KG1 (cell line): ENCODE measurements at places on chromosomes 4 and X.
A peak's percentile ranks its signal among the peaks of the same experiment; 100 is the strongest.

DNA sequence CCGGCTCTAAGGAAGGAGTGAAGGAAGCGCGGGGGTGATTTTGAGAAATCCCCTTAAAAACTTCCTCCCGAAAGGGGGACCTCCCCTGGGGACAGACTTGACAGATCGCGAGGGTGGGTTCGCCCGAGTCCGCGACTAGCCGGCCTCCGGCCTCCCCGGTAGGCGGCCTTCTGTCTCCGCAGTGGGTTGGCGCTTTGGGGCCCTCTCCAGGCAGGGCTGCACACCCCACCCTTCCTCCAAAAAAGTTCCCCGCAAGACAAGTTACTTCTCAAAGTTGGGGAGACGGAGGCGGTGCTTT, 24.8 kb downstream of the HOPX start:
- peak; percentile 33 for DNase-seq

DNA sequence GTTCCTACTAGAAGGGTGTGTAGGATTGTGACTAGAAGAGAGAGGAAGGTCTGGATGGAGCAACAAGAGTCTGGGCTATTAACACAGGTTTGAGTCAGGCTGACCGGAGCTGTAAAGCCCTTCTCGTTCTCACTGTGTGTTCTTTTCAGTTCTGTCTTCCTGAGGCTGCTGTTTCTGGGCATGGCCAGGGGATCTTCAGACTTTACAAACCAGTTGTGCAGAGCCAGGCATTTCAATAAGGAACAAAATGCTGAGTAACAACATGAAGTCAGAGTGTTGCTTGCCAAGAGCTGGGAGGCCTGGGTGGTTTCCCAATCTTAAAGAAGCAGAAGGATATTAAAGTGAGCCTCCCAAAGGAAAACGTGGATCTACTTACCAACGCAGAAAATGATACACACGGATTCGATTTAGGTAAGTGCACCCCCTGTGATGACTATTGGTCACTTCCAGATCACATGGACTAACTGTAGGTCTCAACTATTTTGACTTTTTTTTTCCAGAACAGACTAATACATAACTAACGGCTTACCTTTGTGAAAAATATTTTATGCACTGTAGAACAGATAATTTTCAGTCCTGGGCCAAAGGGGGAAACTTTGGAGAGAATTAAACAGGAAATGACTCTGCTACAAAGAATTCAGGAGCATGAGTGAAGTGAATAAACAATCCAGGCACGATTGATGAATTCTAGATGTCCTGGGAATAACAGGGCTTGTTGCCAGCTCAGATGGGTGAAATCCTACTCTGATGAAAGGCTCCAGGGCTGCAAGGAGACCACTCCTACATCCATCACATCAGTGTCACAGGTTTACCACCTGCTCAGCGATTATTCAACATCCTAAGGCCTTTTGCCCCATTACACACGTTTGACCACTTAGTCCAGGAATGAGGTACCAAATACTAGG, 94.5 kb downstream of the ANXA3 start:
- no peak for DNase-seq

DNA sequence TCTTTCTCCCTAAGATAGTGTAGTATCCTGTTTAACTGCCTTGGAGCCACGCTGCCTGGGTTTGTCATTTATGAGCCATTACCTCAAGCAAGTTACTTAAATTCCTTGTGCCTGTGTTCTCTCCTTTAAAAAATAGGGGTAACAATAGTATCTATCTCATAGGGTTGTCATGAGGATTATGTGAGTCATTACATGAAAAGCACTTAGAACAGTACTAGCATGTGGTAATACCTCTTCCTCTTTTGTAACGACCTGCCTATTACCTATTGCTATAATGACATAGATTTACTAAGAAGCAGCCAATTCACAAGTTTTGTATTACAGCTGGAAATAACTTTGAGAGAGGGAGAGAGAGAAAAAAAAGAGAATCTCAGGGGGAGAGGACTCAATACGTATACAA, 834.7 kb downstream of the RAPGEF2 start:
- DNase-seq = no peak

- no peak for DNase-seq
These were observed 27.3 kb downstream of the PRDX4 start for GRCh38 chrX:23694606-23695005.

DNA sequence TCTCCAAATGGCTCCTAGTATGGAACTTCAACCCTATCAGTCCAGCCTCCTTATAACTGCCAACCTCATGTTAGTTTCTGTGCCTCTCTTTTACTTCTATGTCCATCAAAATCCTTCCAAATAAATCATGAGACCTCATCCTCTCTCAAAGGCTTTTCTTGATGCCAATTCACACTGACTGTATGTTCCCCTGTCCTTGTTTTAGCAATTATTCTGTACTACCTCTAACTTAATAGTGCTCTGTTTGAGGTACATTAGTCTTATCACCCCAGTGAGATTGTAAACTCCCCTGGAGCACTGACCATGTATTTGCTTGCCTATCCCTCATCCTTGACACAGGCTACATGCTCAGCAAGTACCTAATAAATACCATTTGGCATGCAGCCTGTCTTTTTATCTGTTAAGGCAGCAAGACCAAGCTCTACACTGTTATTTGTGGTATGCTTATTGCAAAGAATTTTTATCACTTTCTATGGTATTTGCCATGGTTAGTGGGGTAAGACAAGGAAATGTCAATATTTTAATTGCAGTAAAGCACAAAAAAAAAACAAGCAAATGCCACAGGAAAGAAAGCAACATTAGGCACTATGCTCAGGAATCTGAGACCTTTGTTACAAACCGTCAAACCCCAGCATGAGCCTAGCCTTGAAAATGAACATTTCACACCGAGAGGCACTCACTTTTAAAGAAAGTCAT, 119.2 kb downstream of the SMARCA1 start:
- DNase-seq = no peak

DNA sequence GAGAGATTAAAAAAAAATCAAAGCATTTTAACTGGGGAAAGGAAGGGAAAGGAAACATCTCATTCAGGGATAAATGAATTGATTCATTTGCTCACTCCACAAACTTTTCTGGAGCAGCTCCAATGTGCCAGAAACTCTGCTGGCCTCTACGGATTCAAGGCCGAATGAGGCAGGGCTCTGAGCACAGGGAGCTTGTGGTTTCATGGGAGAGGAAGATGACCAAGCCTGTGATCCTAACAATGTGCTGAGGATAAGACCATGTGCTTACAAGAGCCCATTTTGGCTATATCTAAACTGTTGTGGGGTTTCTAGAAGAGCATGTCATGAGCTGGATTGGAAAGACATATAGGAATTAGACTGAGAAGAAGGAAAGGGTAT, 137.5 kb downstream of the ZNF674 start:
- DNase-seq = no peak

DNA sequence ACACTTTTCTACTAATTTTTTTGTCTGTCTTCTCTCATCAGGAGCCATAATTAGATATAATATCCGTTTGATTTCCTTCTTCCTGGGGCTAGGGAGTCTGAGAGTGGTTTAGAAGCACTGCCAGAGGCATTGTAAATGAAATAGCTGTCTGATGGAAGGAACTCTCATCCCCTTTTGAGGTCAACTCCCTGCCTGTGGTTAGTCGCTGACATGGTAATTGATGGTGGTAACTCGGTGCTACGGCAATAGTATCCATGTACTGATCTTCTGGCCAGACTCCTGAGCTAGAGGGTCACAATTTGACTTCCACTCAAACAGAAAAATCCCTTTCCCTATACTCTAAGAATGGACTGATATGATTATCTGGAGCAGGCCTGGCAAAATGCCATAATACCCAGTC, 108.1 kb upstream of the TRPC5 start:
- no peak for DNase-seq

GRCh38 chr4:39568805-39569204, 41.6 kb upstream of the UGDH start:
- DNase-seq = no peak

- no peak for DNase-seq
These were observed 50.7 kb upstream of the SPRY1 start for GRCh38 chr4:123345935-123346300.
